ENCODE measurements at places on chromosomes 6 and 20.
A peak's percentile ranks its signal among the peaks of the same experiment; 100 is the strongest.

DNA sequence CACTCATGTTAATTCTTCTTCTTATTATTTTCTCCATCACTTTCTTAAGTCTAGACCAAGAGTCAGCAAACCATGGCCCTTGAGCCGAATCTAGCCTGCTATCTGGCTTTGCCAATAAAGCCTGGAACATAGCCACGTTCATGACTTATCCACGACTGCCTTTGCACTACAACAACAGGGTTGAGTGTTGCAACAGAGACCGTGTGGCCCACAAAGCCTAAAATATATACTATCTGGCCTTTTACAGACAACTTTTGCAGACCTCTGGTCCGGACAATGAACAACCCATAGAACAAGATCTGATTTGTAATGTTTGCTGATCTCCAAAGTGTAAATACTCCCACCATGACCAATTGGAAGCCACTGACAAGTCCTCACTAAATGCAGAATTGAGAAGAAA is 140.5 kb upstream of the CDYL start:
- DNase-seq = peak; percentile 50

- DNase-seq = no peak
Measured at GRCh38 chr20:17646961-17647301, 35.1 kb downstream of the RRBP1 start.

- DNase-seq = no peak
Measured at GRCh38 chr6:150394053-150394898, 25.5 kb downstream of the IYD start.

DNA sequence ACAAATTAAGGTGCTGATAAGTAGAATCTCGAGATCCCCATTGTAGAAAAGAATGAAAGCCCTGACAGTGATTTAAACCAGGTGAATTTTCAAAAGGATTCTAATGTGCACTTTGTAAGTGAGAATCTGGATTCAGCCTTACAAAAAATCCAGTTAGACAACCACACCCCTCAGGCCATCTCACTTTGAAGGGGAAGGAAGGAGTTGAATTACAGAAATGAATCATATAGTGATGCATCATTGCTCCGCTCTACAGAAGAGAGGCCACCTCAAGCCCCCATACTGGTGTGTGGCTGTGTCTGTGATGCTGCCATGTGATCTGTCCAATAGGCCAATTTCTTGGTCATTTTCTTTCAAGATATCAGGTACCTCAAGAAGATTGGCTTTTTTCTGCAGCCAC is 85.5 kb upstream of the NT5E start:
- peak; percentile 37 for DNase-seq

GRCh38 chr20:1747953-1748577 is 90.5 kb upstream of the SIRPG start:
- no peak for DNase-seq

DNA sequence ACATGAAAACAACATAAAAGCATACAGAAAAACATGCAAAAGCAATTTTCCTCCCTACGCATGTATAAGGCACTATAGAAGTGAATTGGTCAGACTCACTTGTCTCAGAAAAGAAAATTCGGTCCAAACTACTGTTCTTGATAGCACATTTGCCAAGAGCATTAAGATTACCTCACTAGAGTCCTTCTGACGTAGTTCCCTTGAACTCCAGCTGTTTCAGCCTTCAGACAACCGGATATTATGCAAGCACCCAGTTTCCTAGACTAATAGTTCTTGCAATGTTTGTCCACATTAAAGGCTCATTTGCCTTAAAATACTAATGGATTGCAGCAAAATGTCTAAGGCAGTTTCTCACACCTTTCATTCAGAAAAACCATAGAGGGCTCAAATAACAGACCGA is 2.5 kb upstream of the CASS4 start:
- peak; percentile 99 for DNase-seq

DNA sequence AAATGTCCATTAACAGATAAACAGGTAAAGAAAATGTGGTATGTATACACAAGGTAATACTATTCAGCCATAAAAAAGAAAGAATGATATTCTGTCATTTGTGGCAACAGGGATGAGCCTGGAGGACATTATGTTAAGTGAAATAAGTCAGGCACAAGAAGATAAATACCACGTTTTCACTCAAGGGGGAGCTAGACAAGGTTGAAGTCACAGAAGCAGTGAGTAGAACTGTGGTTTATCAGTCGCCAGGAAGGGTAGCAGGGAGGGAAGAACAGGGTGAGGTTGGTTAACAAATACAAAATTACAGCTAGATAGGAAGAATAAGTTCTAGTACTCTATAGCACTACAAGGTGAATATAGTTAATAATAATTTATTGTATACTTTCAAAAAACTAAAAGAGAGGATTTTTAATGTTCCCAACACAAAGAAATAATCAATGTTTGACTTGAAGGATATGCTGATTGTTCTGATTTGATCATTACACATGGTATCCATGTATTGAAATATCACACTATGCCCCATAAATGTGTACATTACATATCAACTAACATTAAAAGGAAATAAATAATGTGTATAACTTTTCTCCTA is 21.1 kb downstream of the RTN4IP1 start:
- peak; percentile 72 for DNase-seq

- DNase-seq = no peak
Measured at GRCh38 chr6:18488004-18488403, 100.9 kb downstream of the RNF144B start.

GRCh38 chr20:54260116-54260515 is 52.2 kb downstream of the PFDN4 start:
- DNase-seq = no peak

GRCh38 chr6:32954986-32955802 is 2.3 kb upstream of the HLA-DMA start:
- peak; percentile 30 for DNase-seq

GRCh38 chr20:59939879-59940128 is 301 bp downstream of the PPP1R3D start:
- DNase-seq = no peak

GRCh38 chr6:3546121-3546520 is 89.3 kb upstream of the SLC22A23 start:
- DNase-seq = no peak

GRCh38 chr6:155402656-155403304 is 52.9 kb downstream of the NOX3 start:
- DNase-seq = no peak

GRCh38 chr6:80333342-80333741 is 226.9 kb downstream of the BCKDHB start:
- no peak for DNase-seq

DNA sequence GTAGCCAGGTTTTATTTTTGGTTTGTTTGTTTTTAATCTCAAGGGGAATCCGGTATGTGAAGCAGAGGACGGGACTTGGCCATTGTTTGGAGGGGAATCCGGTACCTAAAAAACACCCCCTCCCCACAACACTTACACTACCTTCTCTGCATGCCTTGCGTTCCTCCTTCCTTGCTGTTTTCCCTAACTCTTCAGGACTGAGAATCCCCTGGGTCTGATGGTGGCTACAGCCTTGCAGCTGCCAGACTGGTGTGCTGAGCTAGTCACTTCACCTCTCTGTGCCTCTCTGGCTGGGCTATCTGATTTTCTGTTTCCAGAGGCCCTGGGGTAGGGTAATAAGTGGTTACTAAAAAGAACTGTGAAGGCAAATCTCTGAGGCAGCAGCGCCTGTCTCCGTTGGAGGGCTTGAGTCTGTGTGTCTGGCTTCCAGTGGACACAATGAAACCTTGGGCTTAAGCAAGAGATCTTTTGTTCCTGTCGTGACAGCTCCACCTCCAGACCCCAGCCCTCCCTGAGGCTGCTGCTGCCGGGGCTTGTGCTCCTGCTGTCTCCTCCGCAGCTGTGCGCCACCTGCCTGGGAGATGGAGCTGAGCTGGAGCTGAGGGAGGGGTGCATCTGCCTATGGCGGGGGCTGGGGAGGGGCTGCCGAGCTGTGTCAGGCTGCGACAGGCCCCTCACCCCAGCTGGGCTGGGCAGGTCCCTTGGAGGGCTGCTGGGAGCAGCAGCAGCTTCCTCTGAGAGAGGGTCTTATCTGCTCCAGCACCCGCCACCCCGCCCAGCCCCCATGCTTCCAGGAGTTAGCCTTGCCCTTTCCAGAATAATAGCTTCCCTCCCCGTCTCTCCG is 65.8 kb upstream of the CCDC167 start:
- DNase-seq = peak; percentile 13

- DNase-seq = peak; percentile 90
Measured at GRCh38 chr6:7414811-7415210, 25.2 kb downstream of the RIOK1 start.

GRCh38 chr6:14450578-14450977 is 333.0 kb downstream of the CD83 start:
- DNase-seq = no peak

DNA sequence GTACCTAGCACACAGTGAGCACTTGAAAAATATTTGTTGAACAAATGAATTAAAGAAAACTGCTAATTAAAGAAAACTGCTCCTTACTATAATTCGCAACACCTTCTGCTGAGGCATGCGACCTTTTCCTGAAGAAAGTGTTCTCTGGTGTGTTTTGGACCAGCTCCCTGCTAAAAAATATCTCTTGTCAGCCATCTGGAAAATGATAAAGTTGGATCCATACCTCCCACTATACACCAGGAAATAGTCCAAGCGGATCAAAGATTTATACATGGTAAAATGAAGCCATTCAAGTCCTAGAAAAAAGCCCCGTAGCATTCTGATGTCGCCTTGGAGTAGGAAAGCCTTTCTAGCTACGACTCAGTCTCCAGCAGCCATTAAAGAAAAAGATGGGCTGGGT is 43.3 kb downstream of the OVOL2 start:
- DNase-seq = no peak

DNA sequence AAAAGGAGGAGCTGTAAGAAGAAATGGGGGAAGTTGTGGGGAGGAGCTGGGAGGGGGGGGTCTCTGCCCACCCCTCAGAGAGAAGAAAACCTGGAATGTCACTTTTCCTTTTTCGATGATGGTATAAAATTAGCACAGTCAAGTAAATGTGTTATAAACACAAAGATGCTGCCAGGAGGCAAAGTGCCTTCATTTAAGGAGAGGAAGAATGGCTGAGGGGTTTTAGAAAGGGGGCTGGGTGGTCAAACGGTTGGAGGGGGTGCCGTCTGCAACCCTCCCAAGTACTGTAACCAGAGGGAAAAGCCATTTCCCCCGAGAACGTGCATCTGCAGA is 25.0 kb downstream of the PMEPA1 start:
- no peak for DNase-seq

- DNase-seq = peak; percentile 41
Measured at GRCh38 chr6:105318660-105319059, 84.2 kb downstream of the PREP start.

DNA sequence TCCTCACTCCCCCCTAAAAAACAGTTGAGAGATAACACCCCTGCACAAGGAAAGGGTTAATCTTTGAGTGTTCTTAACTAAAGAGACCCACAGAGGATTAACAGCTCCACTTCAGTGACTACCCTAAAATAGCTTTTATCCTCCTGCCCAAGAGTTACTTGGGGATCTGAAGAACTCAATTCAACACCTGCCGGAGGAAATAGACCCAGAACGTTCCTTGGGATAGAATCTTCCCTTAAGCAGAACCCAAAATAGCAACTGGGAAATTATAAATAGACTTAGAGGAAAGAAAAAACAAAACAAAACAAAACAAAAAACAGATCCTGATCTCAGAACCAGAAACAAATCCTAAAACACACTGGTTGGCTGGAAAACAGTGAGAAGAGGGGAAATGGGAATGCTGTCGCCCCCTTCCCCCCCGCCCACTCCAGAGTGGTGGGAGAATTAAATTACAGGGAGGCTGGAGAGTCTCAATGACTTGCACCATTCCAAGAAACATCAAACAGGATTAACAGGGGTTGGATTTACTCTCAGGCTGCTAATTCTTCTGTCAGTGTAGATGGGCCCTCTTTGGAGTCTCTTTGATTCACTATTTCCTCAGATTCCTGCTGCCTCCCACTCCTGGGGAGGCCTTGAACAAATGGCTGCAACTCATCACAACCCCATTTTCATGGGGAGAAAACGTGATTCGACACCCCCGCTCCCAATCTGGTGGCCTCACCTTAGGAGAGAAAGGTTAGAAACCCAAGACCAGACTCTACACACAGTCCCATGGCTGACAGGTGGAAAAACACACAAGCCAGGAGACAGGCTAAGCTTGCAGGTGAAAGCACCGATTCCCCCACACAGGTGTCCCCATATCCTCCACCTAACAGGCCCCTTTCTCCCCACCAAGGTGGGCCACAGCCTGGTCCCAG is 1.4 kb downstream of the PLAGL2 start:
- no peak for DNase-seq

DNA sequence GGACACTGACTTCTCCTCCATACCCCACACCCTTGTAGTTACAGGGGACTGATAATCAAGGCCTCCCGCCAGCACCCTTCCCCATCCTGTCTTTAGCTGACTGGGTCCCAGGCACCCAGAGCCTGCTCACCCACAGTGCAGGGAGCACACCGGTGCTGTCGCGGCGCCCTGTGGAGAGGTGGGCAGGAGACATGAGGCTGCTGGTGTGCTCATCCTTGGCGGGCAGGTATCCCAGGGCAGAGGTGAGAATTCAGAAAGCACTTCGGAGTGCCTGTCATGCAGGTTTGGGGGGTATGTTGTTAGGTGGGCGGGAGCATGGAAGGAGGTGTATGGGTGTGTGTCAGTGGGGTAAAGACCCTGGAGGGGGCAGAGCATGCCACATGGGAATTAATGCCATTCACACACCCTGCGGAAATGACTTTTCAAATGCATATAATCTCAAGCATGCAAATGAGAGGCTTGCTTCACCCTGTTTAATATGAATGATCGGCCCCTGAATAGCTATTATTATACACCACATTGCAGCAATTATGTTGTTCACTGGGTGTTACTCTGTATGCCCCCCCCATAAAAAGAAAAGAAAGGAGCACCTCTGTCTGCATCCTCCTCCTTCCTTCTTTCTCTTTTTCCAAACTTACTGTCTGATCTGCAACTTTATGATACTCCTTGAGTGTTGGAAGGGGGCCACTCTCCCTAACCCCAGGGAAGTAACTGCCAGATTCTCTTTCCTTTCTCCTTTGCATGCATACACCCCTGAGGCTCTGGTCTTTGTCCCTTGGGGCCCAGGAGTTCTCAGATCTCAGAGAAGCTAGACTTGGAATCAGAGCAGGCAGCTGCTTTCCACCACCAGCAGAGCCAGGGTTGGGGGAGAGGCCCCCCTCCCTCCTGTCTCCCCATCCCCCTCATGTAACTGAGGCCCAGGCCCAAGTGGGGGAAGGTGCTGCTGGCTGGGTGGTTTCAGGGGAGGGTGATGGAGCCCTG is 16.0 kb downstream of the FOXP4 start:
- DNase-seq = no peak

DNA sequence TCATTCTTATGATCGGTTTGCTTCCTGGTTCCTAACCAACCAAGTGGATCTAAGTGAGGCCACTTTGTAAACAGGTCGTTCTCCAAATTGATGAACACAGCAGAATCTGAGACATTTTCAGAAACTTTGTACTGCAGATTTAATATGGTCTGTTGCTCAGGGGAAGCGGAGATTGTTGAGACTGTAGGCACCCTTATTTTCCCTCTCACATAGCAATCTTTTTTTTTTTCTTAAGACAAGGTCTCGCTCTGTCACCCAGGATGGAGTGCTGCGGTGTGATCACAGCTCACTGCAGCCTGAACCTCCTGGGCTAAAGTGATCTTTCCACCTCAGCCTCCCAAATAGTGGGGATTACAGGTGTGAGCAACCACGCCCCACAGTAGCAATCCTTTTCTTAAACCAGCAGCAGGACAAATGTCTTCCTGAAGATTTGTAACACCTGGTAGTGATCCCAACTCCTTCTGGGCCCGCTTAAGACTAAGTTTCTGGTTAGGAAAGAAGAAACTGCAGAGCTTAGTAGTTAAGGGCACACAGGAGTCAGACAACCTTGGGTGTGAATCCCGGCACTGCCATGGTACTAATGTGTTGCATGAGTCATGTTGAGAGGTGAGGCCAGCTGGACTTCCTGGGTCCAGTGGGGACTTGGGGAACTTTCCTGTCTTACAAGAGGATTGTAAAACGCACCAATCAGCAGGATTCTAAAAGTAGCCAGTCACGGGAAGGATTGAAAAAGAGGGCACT is 48.4 kb upstream of the EZR start:
- DNase-seq = no peak
